ENCODE measurements at places on chromosomes 6 and 20.

GRCh38 chr6:42040856-42041480 is 9.4 kb upstream of the TAF8 start:
- H3K4me1 ChIP-seq: peaks cover 94% of the 10 kb centered on the region
- H3K4me3 ChIP-seq: no peak overlapping the region
- no peaks in the 10 kb centered on the region for H3K27me3 ChIP-seq
- peak overlapping the region; percentile 47 for H3K27ac ChIP-seq
- no peak for DNase-seq

- H3K4me1 ChIP-seq: no peaks in the 10 kb centered on the region
- no peak for DNase-seq
- no peak overlapping the region for H3K4me3 ChIP-seq
- no peaks in the 10 kb centered on the region for H3K36me3 ChIP-seq
These were observed 147.7 kb upstream of the PHACTR3 start for GRCh38 chr20:59456342-59457279.

DNA sequence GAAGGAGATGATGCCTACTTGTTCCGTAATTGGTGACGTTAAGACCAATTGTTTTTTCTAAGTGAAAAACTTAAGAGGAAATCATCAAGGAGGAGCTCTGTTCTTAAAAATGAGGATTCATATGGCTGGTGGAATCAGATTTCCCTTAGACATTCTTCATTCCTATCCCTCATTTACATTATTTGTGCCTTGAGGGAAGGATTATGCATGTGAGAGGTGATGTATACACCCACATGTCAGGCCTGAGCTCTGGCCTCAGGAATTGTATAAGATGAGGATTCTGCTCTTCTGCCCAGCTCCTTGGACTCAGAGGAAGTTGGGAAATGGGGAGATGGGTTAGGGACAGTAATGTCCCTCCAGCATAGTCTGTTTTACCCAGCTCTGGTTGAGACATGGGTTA is 42.3 kb downstream of the SCP2D1 start:
- H3K36me3 ChIP-seq: no peaks in the 10 kb centered on the region
- no peak for DNase-seq

- no peaks in the 10 kb centered on the region for H3K27me3 ChIP-seq
- DNase-seq: no peak
- H3K27ac ChIP-seq: no peak overlapping the region
- H3K4me1 ChIP-seq: no peaks in the 10 kb centered on the region
- no peaks in the 10 kb centered on the region for H3K36me3 ChIP-seq
- no peak overlapping the region for H3K4me3 ChIP-seq
These were observed 15.1 kb upstream of the TBPL1 start for GRCh38 chr6:133937909-133938308.

- peaks cover 11% of the 10 kb centered on the region for H3K36me3 ChIP-seq
- peak; percentile 8 for DNase-seq
- H3K4me1 ChIP-seq: no peaks in the 10 kb centered on the region
- H3K27me3 ChIP-seq: no peaks in the 10 kb centered on the region
- H3K27ac ChIP-seq: no peak overlapping the region
These were observed 104.3 kb downstream of the SLC23A2 start for GRCh38 chr20:4896971-4897497.

DNA sequence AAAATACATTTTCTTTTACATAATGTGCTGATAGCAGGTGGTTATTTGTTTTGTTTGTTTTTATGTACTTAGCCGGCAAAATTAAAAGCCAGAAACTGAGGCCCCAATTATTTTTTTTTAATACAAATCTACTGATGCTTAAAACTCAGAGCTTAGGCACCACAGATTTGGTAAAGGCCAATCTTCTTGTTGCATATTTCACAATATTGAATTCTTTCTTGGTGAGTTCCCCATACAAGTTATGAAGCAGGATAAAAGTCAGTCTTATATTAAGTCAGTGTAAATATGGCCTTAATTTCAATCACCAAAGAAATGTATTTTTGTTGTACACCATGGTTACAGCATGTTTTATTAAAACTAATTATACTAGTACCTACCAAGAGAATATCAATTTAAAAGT is 16.3 kb upstream of the ZDHHC14 start:
- no peaks in the 10 kb centered on the region for H3K36me3 ChIP-seq
- no peaks in the 10 kb centered on the region for H3K27me3 ChIP-seq
- H3K4me3 ChIP-seq: no peak overlapping the region
- H3K4me1 ChIP-seq: peaks cover 7% of the 10 kb centered on the region
- DNase-seq: no peak

DNA sequence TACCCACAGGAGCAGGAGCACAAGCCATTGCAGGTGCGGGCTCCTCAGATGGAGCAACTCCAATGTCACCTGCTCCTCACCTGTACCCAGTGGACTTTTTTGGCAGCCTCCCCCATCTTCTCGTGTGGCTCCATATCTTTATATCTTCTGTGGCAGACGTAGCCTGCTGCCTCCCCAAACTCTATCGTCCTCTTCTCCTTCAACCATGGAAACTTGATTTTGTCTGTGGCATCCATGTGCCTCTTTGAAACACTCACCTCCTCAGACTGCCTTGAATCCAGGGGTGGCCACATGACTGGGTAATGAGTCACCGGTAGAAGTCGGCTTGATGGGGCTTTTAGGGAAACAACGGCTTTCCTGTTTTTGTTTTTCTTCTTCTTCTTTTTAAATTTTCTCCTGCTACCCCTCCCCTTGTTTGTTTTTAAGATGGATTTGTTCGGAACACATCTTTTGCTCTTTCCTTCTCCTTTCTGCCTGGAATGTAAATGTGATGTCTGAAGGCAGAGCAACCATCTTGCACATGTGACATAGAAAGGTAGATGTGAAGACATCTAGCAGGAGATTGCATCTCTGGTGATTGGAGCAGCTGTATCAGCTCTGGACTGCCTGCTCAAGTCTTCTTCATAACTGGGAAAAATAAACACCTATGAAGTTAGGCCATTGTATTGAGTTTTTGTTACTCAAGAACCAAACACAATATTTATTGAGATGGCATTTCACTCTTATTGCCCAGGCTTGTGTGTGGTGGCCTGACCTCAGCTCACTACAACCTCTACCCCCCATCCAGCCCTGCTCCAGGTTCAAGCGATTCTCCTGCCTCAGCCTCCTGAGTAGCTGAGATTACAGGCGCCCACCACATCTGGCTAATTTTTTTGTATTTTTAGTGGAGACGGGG is 69.9 kb upstream of the DDR1 start:
- H3K27ac ChIP-seq: no peak overlapping the region
- H3K36me3 ChIP-seq: no peaks in the 10 kb centered on the region
- peaks cover 58% of the 10 kb centered on the region for H3K4me1 ChIP-seq
- DNase-seq: no peak
- H3K27me3 ChIP-seq: no peaks in the 10 kb centered on the region

- no peaks in the 10 kb centered on the region for H3K27me3 ChIP-seq
- DNase-seq: no peak
- H3K27ac ChIP-seq: no peak overlapping the region
- no peak overlapping the region for H3K4me3 ChIP-seq
- no peaks in the 10 kb centered on the region for H3K36me3 ChIP-seq
These were observed 10.1 kb downstream of the CSNK2A1 start for GRCh38 chr20:533526-533925.

- no peak overlapping the region for H3K4me3 ChIP-seq
- no peaks in the 10 kb centered on the region for H3K36me3 ChIP-seq
- H3K27me3 ChIP-seq: no peaks in the 10 kb centered on the region
These were observed 37.0 kb upstream of the GCLC start for GRCh38 chr6:53581856-53582255.

GRCh38 chr20:1377341-1377871 is 15.4 kb downstream of the FKBP1A start:
- H3K4me3 ChIP-seq: no peak overlapping the region
- peaks cover 67% of the 10 kb centered on the region for H3K4me1 ChIP-seq
- H3K27ac ChIP-seq: no peak overlapping the region
- no peaks in the 10 kb centered on the region for H3K27me3 ChIP-seq
- peaks cover 24% of the 10 kb centered on the region for H3K36me3 ChIP-seq

GRCh38 chr20:18694071-18694470 is 106.2 kb downstream of the DTD1 start:
- DNase-seq: no peak
- H3K4me1 ChIP-seq: no peaks in the 10 kb centered on the region
- H3K4me3 ChIP-seq: no peak overlapping the region

DNA sequence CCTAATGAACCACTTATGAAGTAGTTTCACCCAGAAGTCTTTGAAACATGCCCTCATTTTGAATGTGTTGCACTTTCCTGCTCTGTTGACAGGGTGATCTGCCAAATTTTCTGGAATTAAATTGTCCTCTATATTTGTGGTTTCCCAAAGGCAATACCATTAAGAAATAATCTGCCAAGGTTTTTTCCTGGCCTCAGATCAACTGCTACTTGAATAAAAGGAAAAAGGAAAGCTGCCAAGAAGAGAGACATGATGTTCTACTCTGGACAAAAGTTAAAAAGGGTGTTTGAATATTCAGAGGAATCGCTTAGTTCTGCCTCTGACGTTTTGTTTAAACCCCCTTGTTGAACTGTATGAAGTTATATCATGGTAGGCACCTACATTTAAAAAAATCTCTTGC is 37.4 kb upstream of the ARMH2 start:
- H3K27me3 ChIP-seq: no peaks in the 10 kb centered on the region
- DNase-seq: no peak
- H3K27ac ChIP-seq: no peak overlapping the region
- H3K4me1 ChIP-seq: peaks cover 29% of the 10 kb centered on the region
- H3K4me3 ChIP-seq: no peak overlapping the region

GRCh38 chr6:161104966-161105365 is 113.4 kb downstream of the MAP3K4 start:
- no peak overlapping the region for H3K27ac ChIP-seq
- DNase-seq: no peak
- no peaks in the 10 kb centered on the region for H3K4me1 ChIP-seq
- peaks cover 42% of the 10 kb centered on the region for H3K36me3 ChIP-seq
- no peaks in the 10 kb centered on the region for H3K27me3 ChIP-seq
- no peak overlapping the region for H3K4me3 ChIP-seq

DNA sequence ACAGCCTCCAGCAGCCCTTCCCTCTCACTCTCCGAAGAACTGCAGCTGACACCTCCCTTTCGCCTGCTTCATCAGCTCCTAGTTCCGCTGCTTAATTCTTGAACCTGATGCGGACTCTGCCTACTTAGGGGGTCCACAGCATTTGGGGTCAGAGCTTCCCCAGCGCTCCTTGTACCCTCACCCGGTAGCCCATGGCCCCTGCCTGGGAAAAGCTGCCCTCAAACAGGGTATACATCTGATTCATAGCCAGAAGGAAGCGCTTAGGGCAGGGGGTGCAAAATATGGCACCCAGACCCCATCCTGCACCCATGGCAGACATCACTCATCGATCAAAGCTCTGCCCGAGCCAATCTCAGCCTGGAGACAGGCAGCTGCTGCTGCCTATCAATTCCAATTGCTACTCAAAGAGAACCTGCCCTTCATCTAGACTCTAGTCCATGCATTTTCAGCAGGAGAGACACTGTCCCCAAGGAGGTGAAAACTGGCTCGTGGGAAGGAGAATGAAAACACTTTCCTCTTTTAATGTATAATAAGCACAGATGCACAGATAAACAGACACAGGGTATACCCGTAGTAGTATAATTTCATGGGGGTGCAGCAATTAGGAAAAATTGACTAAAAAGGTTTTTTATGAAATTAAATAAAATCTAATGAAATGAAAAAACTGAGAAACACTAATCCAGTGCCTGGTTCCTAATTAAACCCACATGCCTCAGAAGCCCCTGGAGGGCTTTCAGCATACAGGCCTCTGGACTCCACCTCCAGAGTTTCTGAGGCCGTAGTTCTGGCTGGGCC is 194.8 kb downstream of the PREX1 start:
- peaks cover 80% of the 10 kb centered on the region for H3K36me3 ChIP-seq
- H3K4me3 ChIP-seq: no peak overlapping the region
- no peaks in the 10 kb centered on the region for H3K27me3 ChIP-seq
- no peaks in the 10 kb centered on the region for H3K4me1 ChIP-seq
- DNase-seq: no peak

GRCh38 chr6:143157131-143157530 is 96.4 kb downstream of the AIG1 start:
- H3K27ac ChIP-seq: no peak overlapping the region
- no peaks in the 10 kb centered on the region for H3K36me3 ChIP-seq
- DNase-seq: no peak
- no peaks in the 10 kb centered on the region for H3K27me3 ChIP-seq

GRCh38 chr6:154267508-154268106 is 89.0 kb downstream of the IPCEF1 start:
- H3K36me3 ChIP-seq: no peaks in the 10 kb centered on the region
- no peak overlapping the region for H3K27ac ChIP-seq
- no peak for DNase-seq
- H3K4me1 ChIP-seq: peaks cover 26% of the 10 kb centered on the region

DNA sequence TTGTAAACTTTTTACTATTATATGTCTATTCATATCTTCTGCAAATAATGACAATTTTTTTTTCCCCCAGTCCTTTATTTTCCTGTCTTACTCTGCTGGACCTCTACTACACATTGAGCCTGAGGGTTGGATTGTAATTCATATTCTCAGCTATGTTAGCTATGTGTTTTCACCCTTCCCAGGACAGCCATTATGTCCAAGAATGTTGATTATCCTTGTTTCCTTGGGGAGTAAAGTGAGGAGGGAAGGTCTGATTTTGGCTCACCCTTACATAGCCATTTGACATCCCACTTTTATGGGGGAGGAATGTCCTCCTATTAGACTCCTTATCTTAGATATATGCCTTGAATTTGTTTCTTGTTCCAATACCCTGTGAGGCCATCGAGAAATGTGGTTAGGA is 17.6 kb upstream of the TBC1D32 start:
- H3K27ac ChIP-seq: no peak overlapping the region
- no peak for DNase-seq
- H3K27me3 ChIP-seq: peaks cover under 1% of the 10 kb centered on the region
- H3K4me1 ChIP-seq: no peaks in the 10 kb centered on the region
- H3K4me3 ChIP-seq: no peak overlapping the region

- H3K36me3 ChIP-seq: no peaks in the 10 kb centered on the region
- H3K27me3 ChIP-seq: no peaks in the 10 kb centered on the region
- H3K4me3 ChIP-seq: no peak overlapping the region
- no peaks in the 10 kb centered on the region for H3K4me1 ChIP-seq
- no peak overlapping the region for H3K27ac ChIP-seq
These were observed 50.1 kb upstream of the SIRPA start for GRCh38 chr20:1845163-1845523.

GRCh38 chr6:28105245-28105639 is 19.2 kb upstream of the ZSCAN16 start:
- H3K36me3 ChIP-seq: no peaks in the 10 kb centered on the region
- H3K27ac ChIP-seq: peak overlapping the region; percentile 72
- H3K4me3 ChIP-seq: peak overlapping the region; percentile 59
- no peak for DNase-seq
- peaks cover 13% of the 10 kb centered on the region for H3K4me1 ChIP-seq

- H3K27me3 ChIP-seq: no peaks in the 10 kb centered on the region
- DNase-seq: no peak
- H3K4me3 ChIP-seq: no peak overlapping the region
- no peaks in the 10 kb centered on the region for H3K4me1 ChIP-seq
These were observed 294.9 kb upstream of the MARCKS start for GRCh38 chr6:113562248-113562647.

GRCh38 chr20:14512839-14513238 is 175.4 kb upstream of the FLRT3 start:
- DNase-seq: no peak
- H3K36me3 ChIP-seq: no peaks in the 10 kb centered on the region

- H3K4me3 ChIP-seq: no peak overlapping the region
- no peak for DNase-seq
- no peaks in the 10 kb centered on the region for H3K4me1 ChIP-seq
- no peaks in the 10 kb centered on the region for H3K36me3 ChIP-seq
- no peaks in the 10 kb centered on the region for H3K27me3 ChIP-seq
- no peak overlapping the region for H3K27ac ChIP-seq
These were observed 1037.4 kb upstream of the GJE1 start for GRCh38 chr6:141095308-141095707.

- H3K27me3 ChIP-seq: no peaks in the 10 kb centered on the region
- no peak overlapping the region for H3K27ac ChIP-seq
- no peaks in the 10 kb centered on the region for H3K4me1 ChIP-seq
- H3K36me3 ChIP-seq: no peaks in the 10 kb centered on the region
- no peak overlapping the region for H3K4me3 ChIP-seq
- DNase-seq: no peak
These were observed 979.9 kb downstream of the HACE1 start for GRCh38 chr6:103879800-103880199.
